ENCODE measurements at places on chromosomes 6 and 20.

DNA sequence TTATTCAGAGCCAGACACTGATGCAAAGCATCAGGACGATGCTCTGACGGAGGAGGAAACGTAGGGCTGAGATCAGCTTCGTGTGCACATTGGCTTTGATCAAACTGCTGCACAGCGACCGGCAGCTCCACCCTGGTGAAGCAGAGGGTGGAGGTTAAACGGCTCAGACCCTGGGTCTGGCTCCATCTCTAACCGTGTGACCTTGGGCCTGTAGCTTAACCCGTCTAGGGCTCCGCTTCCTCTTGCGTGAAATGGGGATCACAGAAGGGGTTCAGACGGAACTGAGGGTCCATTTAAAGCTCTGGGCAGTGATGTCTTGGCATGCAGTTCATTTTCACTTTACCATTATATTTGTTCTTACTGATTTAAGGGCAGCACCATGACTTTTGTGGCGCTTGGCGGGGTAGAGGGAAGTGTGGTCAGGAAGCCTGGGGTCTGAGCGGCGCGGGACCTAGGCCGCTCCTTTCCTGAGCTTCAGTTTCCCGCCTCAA lies 644 bp downstream of the RBL1 start:
- DNase-seq: peak; percentile 70

GRCh38 chr6:53398247-53399026 lies 49.7 kb upstream of the ELOVL5 start:
- DNase-seq: no peak

GRCh38 chr6:215335-216034 lies 76.8 kb upstream of the DUSP22 start:
- peak; percentile 42 for DNase-seq

DNA sequence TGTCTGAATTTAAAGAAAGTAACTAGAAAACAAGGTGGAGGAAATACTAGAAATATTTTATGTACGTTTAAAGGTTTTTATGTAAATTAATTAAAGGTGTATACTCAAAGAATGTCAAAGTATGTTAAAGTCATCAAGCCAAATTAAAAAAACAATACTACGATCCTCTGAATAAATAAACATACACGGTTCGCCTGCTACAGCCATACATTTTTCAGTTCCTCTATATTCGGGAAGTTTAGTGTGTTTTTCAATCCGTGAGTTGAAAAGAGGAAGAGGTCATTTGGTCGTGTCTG lies 626 bp downstream of the STX7 start:
- DNase-seq: no peak

DNA sequence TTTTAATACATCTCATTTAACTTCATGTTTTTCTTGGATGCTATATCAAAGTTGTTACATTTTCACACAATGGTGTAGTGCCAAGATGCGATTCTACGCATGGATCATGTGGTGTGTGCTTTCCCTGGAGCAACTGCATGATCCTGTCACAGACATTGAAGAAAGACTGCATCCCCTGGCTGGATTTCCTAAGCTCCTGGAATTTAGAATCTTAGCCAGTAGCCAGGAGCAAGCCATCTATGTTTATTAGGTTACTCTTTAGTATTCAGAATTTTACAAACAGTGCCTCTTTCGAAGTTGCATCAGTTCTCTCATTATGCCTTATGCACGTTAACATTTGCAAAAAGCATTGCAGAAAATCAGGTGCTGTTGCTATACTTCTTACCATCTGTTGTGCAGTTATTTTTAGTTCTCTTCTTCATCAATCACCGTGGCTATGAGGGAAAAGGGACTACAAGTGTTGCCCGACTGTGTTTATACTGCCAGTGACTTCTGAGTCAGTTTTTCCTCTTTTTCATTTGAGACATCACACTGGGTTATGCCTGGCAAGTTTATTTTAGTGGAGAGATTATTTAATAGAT lies 584.2 kb downstream of the BCKDHB start:
- no peak for DNase-seq

GRCh38 chr6:125524356-125524755 lies 222.6 kb upstream of the HDDC2 start:
- DNase-seq: no peak

DNA sequence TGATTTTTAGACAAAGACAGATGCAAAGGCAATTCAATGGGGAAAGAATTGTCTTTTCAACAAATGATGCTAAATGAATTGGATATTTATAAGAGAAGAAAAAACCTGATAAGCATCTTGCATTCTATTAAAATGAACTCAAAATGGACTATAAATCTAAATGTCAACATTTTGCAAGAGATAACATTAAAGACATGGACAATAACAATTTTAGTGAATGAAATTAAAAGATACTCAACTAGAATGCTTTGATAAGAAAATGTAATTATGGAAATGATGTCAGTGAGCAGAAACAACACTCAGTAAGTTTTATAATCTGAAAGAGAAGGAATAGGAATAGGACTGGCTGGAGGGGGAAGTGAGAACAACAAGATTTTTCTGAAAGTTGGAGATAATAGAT lies 421.7 kb downstream of the C6orf118 start:
- DNase-seq: no peak

GRCh38 chr6:42448927-42449659 lies 2.6 kb downstream of the TRERF1 start:
- no peak for DNase-seq
